Right cardiac atrium (tissue), 5 donors: ENCODE measurements at places on chromosomes 13 and 19. TPM values are rescaled to one million over a fixed set of nuclear protein-coding genes. Genes with fewer than 3 reads are reported as not detected.

The TRIM28 gene
- 98.7 TPM for polyA plus RNA-seq

- no peak for DNase-seq
Measured at GRCh38 chr13:76745261-76746200, 140.7 kb downstream of the KCTD12 start.

DNA sequence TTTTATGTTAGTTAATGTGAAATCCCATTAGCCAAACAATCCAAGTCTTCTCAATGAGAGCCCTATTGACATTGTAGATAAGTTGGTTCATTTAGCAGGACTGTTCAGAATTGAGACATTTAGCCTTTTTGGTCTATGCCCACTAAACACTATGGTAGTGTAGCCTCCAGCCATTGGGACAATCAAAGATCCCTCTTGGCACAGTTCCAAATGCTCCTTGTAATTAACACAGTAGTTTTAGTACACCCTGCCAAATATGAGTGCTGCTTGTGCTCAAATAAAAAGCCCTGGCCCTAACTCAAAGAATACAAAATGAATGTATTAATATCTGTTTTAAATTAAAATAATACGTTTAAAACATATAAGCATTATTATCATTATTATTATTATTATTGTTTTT, 15.4 kb upstream of the FAM216B start:
- DNase-seq: no peak

- DNase-seq: peak; percentile 93
Measured at GRCh38 chr13:110340812-110341444, 33.8 kb downstream of the COL4A2 start.

DNA sequence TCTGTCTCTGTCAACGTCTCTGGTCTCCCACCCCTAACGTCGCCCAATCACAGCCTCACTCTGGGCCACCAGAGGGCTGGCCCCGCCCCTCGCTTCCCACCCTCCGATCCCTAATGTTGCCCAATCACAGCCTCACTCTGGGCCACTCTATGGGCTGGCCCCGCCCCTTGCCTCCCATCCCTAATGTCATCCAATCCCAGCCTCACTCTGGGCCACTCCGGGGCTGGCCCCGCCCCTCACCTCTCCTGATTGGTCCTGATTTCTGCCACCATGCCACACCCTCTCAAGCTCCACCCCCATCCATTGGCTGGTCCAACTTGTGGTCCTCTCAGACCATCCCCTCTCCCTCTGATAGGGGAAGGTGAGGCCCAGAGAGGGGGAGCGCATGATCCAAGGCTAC, 24.9 kb downstream of the CELF5 start:
- no peak for DNase-seq

GRCh38 chr19:47023448-47023794, 3.8 kb downstream of the NPAS1 start:
- DNase-seq: no peak

- no peak for DNase-seq
Measured at GRCh38 chr13:60572855-60573254, 175.8 kb downstream of the TDRD3 start.

The LYPD5 gene
- 0.34 TPM for polyA plus RNA-seq

The LCP1 gene
- 3.2 TPM for polyA plus RNA-seq

GRCh38 chr19:5293612-5294378, 46.8 kb downstream of the PTPRS start:
- DNase-seq: peak; percentile 49

The OR7A5 gene
- 0.02 TPM for polyA plus RNA-seq

DNA sequence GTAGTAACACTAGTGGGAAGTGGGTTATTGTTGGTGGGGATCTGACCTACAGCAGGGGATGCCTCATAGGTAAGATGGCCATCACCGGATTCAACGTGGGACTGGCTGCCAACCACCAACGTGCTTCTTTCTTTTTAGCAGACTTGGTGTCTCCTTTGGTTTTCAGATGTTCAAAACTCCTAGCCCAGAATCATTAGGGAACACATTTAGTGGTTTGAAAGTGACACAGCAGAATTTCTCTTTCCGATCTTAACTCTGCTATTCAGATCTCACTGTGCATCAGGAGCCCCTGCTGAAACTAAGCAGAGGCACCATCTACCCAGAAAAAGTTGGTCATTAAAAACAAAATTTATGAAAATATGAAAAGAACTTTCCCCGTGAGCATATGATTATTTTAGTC, 36.7 kb upstream of the PCDH8 start:
- no peak for DNase-seq

The ONECUT3 gene
- polyA plus RNA-seq: not detected

- no peak for DNase-seq
Measured at GRCh38 chr13:97408938-97409337, 25.0 kb upstream of the RAP2A start.

The ATXN8OS gene
- not detected for polyA plus RNA-seq

DNA sequence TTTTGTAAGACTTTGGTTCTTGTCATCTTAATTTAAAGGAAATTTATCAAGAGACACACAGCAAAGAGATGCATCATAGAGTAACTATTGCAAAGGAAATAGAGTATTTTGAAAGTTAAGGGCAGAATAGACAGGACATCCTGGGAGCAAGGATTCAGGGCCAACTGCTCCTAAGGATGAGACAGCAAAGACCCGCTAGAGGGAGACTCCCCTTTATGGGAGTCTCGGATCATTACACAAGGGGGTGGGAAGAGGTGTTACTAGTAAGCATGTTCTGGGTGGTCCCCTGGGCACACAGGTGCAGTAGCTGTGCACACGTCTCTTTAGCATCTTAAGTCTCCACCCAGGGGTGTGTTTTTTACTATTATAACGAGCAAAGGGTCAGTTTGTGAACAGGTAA, 9.6 kb downstream of the ZSCAN5C start:
- DNase-seq: no peak

DNA sequence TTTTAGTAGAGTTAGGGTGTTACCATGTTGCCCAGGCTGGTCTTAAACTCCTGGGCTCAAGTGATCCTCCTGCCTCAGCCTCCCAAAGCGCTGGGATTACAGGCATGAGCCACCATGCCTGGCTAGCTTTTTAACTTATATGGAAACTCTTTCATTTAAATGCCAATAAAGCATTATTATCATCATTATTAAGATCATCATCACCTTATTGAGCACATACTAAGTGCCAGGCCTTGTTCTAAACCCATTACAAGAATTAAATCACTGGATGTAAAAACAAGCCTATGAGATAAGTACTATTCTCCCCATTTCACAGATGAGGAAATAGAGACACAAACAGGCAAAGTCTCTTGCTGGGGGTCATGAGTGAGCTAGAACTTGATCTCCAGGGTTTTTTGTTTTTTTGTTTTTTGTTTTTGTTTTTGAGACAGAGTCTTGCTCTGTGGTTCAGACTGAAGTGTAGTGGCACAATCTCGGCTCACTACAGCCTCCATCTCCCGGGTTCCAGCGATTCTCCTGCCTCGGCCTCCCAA, 1.3 kb downstream of the GMFG start:
- DNase-seq: no peak

The NUMBL gene
- polyA plus RNA-seq: 12.4 TPM

DNA sequence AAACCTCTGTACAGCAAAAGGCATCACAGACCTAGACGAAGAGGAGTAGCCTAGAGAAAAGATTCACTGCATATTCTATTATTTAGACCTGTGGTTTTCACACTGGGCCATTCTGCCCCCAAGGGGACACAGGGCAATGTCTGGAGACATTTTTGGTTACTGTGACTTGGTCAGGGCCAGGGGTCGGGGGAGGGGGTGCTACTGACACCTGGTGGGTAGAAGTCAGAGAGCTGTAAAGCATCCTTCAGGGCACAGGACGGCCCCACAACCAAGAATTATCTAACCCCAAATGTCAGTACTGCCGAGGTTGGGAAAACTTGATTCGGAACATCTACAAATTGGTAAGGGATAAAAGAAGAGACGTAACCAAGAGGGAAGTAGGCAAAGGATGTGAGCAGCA, 11.3 kb downstream of the ELAVL1 start:
- DNase-seq: no peak

The HS6ST3 gene
- polyA plus RNA-seq: 0.79 TPM

GRCh38 chr19:44614313-44614712, 950 bp downstream of the IGSF23 start:
- no peak for DNase-seq

DNA sequence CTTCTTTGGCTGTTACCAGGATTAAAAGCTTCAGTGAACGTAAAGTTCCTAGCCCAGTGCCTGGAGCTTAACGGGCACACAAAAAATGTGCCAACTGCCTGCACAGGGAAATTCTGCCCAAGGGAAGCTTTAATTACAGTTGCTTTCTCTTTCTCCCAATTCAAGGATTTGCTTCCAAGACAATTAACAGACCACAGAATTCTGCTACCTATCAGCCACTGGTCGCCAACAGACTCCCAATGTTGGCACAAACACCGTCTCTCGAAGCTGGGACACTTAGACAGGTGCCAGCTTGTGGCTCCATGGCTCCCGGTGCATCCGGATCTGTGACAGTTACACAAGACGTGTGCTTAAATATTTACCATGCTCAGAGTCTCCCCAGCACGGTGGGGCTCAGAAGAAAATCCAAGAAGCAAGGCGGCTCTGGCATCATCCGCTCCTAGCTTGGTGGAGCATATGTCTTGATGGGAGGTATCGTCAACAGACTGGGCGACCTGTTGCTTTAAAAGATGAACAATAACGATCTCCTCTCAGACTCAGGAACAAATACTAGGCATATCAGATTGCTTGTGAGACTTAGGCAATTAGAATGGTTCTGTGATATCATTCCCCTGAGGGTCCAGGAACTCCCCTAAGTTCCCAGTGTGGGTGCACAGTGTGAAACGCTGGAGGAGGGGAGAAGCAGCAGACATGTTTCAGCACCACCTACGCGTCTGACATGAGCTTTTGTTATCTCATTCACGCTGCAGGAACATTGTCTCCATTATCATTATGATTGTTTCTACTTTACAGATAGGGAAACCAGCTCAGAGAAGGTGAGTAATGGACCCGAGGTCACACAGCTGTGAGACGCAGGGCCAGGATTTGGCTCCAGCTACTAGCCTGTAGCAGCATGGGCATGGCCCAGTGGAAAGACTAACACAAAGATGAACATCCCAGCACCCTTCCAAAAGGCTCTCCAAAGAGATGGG, 61.6 kb downstream of the ALOX5AP start:
- no peak for DNase-seq

- no peak for DNase-seq
Measured at GRCh38 chr13:66972659-66973058, 257.5 kb downstream of the PCDH9 start.

The CAMSAP3 gene
- 0.29 TPM for polyA plus RNA-seq

- DNase-seq: no peak
Measured at GRCh38 chr13:101486708-101487437, 34.4 kb downstream of the ITGBL1 start.

The LILRB2 gene
- polyA plus RNA-seq: 1.9 TPM

The RUBCNL gene
- polyA plus RNA-seq: 0.36 TPM

DNA sequence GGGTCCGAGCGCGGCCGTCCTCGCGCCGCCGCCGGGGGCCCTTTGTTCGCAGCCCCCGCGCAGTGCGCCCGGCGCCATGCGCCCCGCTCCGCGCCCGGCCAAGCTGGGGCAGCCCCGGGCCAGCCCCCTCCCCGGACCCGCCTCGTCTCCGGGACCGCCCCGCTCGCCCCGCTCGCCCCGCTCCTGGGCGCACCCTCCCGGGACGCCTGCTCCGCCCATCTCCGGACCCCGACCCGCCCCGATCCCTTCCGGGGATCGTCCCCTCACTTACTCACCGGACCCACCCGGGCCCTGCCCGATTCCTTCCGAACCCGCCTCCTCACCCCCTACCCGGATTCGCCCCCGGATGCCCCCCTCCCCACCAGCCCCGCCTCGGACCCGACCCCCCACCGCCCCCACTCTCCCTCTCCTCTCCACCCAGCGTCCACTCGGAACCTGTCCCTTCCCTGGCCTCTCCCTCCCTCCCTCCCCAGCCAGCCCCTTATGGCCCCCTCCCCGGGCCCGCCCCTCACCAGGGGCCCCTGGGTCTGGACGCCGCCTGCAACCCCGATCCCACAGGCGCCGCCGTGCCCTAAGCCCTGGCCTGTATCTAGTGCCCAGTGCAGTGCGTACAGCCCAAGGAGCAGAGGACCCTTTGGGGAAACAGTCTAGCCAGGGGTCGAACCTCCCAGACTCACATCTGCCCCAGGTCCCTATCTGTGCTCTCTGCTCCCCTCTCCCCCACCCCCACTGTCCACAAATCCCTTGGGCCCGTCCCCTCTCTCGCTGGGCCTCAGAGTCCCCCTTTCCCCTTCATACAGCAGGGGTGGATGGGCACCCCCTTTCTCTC, at the start of gene CPAMD8:
CPAMD8 (minus strand) TSS at position 105 of the 829 bp plus-strand sequence. CDS start 168 bp downstream, outside the sequence.
- peak; percentile 69 for DNase-seq

DNA sequence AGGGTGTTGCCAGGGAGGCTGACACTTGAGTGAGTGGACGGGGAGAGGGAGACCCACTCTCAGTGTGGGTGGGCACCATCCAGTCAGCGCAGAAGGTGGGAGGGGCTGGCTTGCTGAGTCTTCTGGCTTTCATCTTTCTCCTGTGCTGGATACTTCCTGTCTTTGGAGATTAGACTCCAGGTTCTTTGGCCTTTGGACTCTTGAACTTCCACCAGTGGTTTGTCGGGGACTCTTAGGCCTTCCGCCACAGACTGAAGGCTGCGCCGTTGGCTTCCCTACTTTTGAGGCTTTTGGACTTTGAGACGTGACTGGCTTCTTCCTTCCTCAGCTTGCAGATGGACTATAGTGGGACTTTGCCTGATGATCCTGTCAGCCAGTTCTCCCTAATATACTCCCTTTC, 4.3 kb upstream of the LENG8 start:
- DNase-seq: peak; percentile 11

DNA sequence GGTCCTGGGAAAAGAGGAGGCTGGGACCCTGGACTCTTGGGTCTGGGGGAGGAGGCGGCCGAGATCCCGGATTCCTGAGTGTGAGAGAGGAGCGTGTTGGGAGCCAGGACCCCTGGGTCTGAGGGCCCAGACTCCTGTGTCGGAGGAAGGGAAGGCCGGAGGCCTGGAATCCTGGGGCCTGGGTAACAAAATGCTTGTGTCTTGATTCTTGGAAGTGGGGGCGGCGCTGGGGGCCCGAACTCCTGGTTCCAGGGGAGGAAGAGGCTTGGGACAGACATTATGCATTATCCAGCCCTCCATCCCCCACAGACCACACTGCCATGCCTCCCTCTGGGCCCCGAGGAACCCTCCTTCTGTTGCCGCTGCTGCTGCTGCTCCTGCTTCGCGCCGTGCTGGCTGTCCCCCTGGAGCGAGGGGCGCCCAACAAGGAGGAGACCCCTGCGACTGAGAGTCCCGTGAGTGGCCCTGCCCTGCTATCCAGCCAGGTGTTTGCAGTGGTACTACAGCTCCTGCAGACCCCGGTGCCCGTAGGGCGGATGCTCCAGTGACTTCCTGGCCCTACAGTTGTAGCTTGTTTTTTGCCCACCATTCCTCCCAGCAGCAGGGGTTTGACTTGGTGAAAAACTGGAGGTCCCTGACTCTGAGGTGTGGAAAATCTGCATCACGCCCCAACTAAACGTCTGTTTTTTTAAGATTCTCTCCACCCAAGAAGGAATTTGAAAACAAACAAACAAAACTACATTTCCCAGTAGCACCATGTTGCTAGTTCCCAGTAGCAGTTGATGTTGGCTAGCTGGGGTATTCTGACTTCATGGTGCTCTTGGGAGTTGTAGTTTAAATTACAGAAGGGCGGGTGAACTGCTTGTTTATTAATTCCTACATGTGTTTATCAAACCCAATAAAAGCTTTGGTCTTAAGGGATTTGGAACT, 630 bp downstream of the NUCB1 start:
- DNase-seq: no peak

- no peak for DNase-seq
Measured at GRCh38 chr13:47661076-47661475, 340.0 kb downstream of the SUCLA2 start.

- DNase-seq: peak; percentile 96
Measured at GRCh38 chr19:58033741-58034476, at the start of gene ZSCAN1. Gene ZSCAN1, plus strand, starts transcription at chr19:58034025. Its CDS starts 3,812 bp downstream, at chr19:58037837.

The AMER2 gene
- not detected for polyA plus RNA-seq
